Stimulated activated CD8-positive, alpha-beta memory T cell treated with anti-CD3 and anti-CD28 coated beads, Interleukin-4, amount 100 ng/mL, for 1 hour (primary cell): ENCODE measurements at places on chromosomes 5 and 9.

DNA sequence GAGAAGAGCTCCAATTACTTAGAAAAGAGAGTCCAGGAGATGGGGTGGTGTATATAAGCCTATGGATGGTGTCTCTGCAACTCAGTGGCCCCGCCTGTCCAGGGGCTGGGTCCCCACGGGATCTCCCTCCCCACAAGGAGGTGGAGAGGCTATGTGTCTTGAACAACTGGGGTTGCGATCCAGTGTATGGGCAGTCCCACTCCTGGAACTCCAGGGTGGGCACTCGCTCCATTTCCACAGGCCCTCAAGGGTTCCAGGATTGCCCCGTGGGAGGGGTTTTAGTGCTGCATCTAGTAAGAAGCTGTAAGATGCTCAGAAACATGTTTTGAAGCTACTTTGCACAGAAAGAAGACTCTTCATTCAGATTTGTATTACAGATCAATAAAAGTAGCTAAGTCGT is 558 bp upstream of the SMAD5 start:
- no peak for DNase-seq

DNA sequence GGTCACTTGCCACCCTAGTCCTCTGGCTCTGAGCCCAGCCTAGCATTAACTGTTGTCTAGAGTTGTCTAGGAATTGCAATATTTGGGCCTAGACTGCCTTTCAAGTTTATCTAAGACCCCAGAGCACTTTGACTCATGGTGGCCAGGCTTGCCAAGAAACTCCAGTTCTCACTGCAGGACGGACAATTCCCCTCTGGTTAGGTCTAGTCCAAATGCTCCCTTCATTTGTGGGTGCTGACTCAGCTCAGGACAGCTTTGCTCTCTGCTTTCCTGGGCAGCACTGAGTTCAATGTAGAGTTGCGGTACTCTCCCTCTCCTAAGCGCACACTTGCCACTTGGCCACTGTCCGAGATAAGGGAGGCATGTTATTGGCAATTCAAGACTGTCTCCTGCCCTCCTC is 619.4 kb downstream of the TLE1 start:
- DNase-seq: no peak

GRCh38 chr5:163631856-163632255 is 126.4 kb downstream of the MAT2B start:
- no peak for DNase-seq

DNA sequence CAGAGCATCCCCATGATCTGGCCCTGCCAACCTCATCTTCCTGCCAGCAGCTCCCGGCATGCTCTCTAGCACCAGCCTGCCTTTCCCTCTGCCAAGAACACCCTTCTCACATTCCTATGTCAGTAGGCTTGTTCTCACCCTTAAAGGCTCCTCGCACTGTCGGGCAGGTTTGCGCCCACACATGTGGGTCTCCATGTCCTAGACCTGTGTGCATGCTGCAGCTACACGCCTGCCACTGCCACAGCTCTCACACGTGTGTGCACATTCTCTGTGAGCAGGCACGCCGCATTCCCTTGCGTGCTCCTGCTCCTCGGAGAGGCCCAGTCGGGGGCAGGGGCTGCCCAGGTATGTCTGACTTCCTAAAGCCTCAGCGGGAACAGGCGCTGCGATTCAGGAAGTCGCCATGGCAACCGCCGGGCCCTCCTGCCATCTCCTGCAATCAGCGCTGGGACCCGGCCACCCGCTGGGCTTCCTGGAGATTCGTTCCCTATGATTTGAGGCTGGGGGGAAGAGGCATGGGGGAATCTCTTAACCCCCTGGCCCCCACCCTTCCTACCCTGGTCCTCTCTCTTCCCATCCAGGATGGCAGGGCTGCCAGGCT is 28.1 kb downstream of the NDUFA8 start:
- DNase-seq: no peak

DNA sequence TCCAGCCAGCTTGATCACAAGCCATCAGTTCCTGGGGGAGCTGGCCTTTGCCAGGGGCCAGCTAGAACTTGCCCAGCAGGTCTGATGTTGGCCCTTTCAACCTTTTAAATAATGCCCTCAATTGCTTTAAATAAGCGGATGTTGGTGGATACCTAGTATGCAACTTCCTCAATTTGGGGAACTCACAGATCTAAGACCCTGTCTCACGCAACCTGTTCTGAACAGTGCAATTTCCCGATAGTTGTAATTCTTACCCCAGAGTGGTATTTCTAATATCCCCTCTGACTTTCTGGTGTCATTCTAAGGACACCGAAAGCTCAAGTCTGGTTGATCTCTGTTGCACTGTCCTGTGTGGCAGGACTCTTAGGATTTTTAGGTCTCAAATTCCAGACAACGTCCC is 23.1 kb downstream of the GALNT12 start:
- no peak for DNase-seq

DNA sequence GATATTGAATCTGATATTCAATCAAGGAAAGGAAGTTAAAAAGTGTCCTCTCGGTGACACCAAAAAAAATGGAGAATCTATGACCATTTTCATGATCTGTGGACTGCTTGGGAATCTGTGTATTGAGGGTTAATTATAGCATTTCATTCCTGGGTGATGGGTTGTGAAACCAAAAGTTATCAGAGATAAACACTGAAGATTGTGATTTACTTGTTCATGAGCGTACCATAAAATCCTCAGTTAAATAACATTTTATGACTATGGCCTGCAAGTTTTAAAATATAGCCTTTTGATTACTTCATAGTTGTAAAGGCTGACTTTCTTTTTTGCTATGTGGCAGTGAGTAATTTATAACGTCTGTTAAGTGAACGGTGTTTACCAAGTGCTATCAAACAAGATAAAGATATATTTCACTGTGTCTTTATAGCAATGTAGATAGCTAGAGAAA is 267.9 kb upstream of the SEMA6A start:
- DNase-seq: no peak

DNA sequence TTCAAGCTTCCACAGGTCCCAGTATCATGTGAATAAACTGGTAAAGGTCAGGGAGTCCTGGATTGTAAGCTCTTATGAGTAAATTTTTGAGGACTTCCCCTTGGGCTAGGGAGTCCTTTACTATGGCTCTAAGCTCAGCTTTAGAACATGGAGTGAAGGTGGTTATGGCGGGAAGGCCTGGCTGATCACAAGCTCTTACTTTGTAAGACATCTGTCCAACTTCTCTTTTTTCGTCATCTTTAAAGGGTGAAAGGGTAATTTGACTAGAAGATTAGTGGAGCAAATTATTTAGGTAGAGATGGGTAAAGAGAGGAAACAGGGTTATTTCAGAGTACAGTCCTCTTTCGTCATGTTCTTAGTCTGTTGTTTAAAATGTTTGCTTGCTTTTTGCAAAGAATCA is 155.4 kb downstream of the AOPEP start:
- no peak for DNase-seq

GRCh38 chr5:139637438-139638089 is 10.6 kb upstream of the CXXC5 start:
- no peak for DNase-seq

GRCh38 chr5:126108470-126108869 is 314.7 kb upstream of the GRAMD2B start:
- DNase-seq: no peak

GRCh38 chr5:139422307-139422893 is 16.9 kb downstream of the DNAJC18 start:
- no peak for DNase-seq

DNA sequence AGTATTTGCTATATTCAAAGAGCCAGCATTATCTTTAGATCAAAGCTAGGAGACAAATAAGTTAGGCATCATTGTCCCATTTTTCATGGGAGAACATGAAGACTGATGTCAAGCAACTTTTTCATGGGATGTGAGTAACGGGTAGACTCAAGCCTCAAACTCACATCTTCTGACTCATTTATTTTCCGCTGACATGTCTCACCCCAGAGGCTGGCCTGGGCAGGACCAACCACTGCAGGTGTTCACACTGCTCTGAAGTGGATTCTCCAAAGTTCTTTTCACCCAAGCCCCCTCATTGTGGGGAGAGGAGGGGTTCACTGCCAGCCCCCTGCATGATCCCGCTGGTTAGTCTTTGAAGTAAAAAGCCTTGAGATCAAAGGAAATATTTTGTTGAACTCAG is 34.9 kb upstream of the BASP1 start:
- no peak for DNase-seq

DNA sequence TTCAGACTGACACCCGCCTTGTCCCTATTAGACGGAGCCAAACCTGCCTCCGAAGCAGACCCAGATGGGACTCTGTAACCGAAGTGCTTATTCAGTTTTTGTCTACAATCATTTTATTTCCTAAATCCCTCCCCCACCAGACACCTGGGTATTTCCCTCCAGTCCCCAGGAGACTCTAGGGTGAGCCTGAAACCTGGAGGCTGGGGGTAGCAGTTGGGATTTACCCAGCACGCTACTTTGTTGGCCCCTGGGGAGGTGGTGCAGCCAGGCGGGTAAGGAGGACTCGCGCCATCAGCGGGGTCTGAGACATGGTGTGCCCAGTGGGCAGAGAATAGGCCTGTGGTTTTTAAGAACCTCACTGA is 1.3 kb upstream of the LHX2 start:
- DNase-seq: no peak

DNA sequence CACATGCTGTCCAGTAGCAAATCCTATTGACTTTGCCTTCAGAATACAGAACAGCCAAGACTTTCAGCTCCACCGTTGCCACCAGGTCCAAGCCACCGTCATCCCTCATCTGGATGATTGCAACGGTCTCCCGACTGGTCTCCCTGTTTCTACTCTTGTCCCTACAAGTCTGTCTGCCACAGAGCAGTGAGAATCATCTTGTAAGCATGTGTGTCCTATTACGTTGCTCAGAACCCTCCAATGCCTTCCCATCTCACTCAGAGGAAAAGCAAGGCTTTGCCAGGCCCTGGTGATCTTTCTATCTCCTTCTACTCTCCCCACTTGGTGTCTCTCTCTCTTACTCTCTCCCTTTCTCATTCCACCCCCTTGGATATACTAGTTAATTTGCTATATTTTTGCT is 76.7 kb upstream of the GDNF start:
- no peak for DNase-seq

DNA sequence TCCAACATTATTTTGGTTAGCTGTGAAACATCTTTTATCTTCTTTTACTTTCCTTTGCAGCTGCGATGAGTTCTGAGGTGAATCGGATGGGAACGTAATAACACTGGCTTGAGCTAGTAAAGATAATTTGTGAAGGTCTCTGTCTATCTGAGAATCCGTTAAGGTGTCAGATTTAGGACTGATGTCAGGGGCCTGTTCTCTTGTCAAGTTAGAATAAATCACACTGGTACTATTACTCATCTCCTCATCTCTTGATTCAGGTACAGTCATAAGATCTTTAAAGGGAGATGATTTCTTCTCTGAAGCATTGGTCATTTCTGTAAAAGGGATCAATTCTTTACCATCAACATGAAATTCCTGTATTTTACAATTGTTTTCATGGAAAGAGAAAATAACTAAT is 26.2 kb downstream of the SETX start:
- no peak for DNase-seq

DNA sequence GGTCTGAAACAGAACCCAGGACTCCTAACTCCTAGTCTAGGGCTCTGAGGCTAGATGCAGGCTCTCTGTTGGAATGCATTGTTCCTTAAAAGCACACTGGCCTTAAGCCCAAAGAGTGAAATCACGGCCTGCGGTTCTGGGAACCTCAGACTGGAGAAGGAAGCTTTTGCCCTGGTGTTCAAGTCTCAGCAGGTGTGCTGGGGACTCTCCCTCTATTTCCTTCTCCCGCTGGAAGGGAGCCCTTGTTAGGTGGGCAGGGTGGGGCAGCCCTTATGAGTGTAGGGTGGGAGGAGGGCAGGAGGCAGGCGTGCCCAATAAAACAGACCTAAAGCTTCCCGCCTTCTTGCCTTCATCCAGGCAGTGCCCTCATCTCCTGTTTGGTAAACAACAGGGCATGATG is 1.8 kb upstream of the PPARGC1B start:
- DNase-seq: no peak

GRCh38 chr9:81683238-81683637 is 6.1 kb downstream of the TLE1 start:
- DNase-seq: no peak

DNA sequence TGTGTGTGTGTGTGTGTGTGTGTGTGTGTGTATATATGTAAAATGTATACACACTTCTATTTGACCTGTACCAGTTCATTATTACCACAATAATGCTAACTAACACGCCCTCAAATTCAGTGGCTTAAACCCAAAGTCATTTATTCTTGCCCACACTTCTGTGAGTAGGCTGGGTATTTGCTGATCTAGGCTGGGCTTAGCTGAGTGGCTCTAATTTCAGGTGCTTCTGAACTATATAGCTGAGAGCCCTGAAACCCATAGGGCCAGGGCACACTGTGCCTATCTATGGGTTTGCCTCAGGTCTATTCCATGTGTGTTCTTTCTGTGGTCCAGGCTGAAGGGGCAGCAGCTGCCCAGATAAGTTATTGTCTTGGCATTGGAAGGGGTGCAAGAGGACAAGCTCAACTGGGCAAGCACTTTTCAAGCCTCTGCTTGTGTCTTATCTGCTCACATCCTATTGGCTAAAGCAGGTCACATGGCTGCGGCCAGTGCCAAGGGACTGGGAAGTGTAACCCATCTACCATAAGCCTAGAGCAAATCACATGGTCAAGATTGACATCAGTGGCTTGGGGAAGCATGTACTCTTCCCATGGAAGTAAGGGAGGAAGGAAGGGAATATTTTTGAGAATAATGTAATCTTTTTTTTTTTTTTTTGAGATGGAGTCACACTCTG is 139.9 kb downstream of the PALM2AKAP2 start:
- no peak for DNase-seq
